Hematopoietic multipotent progenitor cell treated with erythropoietin and hydrocortisone succinate and interleukin-3 and kit ligand, for 17 days (in vitro differentiated cells): ENCODE measurements at places on chromosomes 2 and 18.

DNA sequence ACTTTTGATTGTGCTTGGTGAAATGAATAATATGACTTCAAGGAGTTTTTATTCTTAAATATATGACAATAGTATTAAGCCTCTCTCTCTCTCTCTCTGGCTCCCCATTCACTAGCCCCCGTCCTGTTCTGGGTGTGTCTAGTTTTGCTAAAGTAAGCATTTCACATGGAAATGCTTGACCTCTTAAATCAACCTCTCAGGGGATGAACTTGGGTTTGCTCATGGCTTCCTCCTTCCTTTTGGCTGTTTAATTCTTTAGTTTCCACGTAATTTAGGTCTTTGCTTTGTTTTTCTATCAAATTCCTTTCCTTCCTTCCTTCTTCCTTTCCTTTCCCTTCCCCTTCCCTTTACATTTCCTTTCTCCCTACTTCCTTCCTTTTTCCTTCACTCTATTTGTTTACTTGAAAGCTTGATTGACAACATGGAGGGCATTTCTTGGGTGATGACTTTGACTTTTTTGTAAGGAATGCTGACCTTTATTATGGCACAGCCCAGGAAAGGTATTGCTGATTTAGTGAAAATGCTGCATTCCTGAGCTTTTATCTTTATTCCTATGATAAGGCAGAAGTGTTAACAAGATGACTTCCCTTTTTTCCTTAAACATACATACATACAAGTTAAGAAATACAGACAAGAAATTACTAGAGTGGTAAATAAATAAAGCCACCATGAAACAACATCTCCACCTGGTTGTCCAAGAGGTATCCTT, 3.6 kb downstream of the DPP4 start:
- DNase-seq = no peak

GRCh38 chr2:7429733-7430132, 512.5 kb downstream of the RNF144A start:
- no peak for DNase-seq

- no peak for DNase-seq
Observed at GRCh38 chr2:126979039-126980003, 80.6 kb downstream of the TEX51 start.

- DNase-seq = no peak
Observed at GRCh38 chr2:204050681-204051080, 114.1 kb downstream of the ICOS start.

- no peak for DNase-seq
Observed at GRCh38 chr2:191675807-191676721, 1.9 kb upstream of the NABP1 start.
